ENCODE measurements at places on chromosomes 16 and 17. TPM values are rescaled to one million over a fixed set of nuclear protein-coding genes. Genes with fewer than 3 reads are reported as not detected.

CD68 gene
- 30.1 TPM for total RNA-seq

CA5A gene
- total RNA-seq: not detected

PMFBP1 gene
- total RNA-seq: not detected

MYO15A gene
- total RNA-seq: 0.72 TPM

HS3ST3B1 gene
- total RNA-seq: 4.0 TPM

SEPTIN1 gene
- total RNA-seq: not detected

EFTUD2 gene
- total RNA-seq: 43.3 TPM

GALR2 gene
- total RNA-seq: not detected

DNASE1L2 gene
- total RNA-seq: 1.1 TPM

ADORA2B gene
- 170 TPM for total RNA-seq

CHST4 gene
- not detected for total RNA-seq

SERPINF2 gene
- 0.65 TPM for total RNA-seq

LLGL1 gene
- 43.4 TPM for total RNA-seq

LITAFD gene
- total RNA-seq: not detected

KRTAP17-1 gene
- total RNA-seq: not detected

MSLN gene
- total RNA-seq: not detected

LPO gene
- total RNA-seq: not detected

STAC2 gene
- total RNA-seq: 0.18 TPM

HSF5 gene
- total RNA-seq: not detected

KCNG4 gene
- not detected for total RNA-seq

AIPL1 gene
- total RNA-seq: not detected

SLC16A6 gene
- not detected for total RNA-seq

SRL gene
- not detected for total RNA-seq

ADAD2 gene
- total RNA-seq: not detected

CD300LF gene
- total RNA-seq: not detected

ATMIN gene
- total RNA-seq: 25.5 TPM

OTOP3 gene
- total RNA-seq: not detected

CDH11 gene
- 258 TPM for total RNA-seq

CIBAR2 gene
- not detected for total RNA-seq

MPO gene
- total RNA-seq: not detected

SEPTIN12 gene
- total RNA-seq: not detected

PRRT2 gene
- total RNA-seq: 0.16 TPM

AHSP gene
- not detected for total RNA-seq

PRSS53 gene
- total RNA-seq: 6.1 TPM

CHST6 gene
- total RNA-seq: 0.97 TPM

CISD3 gene
- total RNA-seq: 19.0 TPM

AANAT gene
- total RNA-seq: not detected

SDK2 gene
- not detected for total RNA-seq

Measured in cardiac atrium fibroblast (primary cell).